ENCODE measurements at places on chromosomes 12 and 14. TPM values are rescaled to one million over a fixed set of nuclear protein-coding genes. Genes with fewer than 3 reads are reported as not detected.

The PLEKHD1 gene
- polyA plus RNA-seq, result 0.27 TPM

The PAX9 gene
- 2.8 TPM for polyA plus RNA-seq

The KCNA1 gene
- 62.6 TPM for polyA plus RNA-seq

The EPS8 gene
- 13.0 TPM for polyA plus RNA-seq

The KRT85 gene
- not detected for polyA plus RNA-seq

The CEP170B gene
- polyA plus RNA-seq, result 35.2 TPM

The HOXC9 gene
- polyA plus RNA-seq, result not detected

The KLRG1 gene
- polyA plus RNA-seq, result 4.1 TPM

The EIF2S3B gene
- polyA plus RNA-seq, result not detected

The VDR gene
- polyA plus RNA-seq, result 0.49 TPM

The RASSF8 gene
- 1.3 TPM for polyA plus RNA-seq

The GPR65 gene
- 0.07 TPM for polyA plus RNA-seq

The PHETA1 gene
- polyA plus RNA-seq, result 7.2 TPM

The SERPINA10 gene
- polyA plus RNA-seq, result not detected

The B4GALNT3 gene
- 6.9 TPM for polyA plus RNA-seq

The OTX2 gene
- not detected for polyA plus RNA-seq

The MANSC1 gene
- polyA plus RNA-seq, result 26.8 TPM

The GLIPR1L1 gene
- polyA plus RNA-seq, result not detected

The AACS gene
- 56.9 TPM for polyA plus RNA-seq

The MFAP5 gene
- polyA plus RNA-seq, result 0.42 TPM

The KRT75 gene
- polyA plus RNA-seq, result 0.14 TPM

The CHGA gene
- polyA plus RNA-seq, result 1,071 TPM

The AQP6 gene
- polyA plus RNA-seq, result 1.4 TPM

The DDX51 gene
- polyA plus RNA-seq, result 19.3 TPM

The JKAMP gene
- polyA plus RNA-seq, result 33.1 TPM

The SUOX gene
- 18.4 TPM for polyA plus RNA-seq

The HCAR3 gene
- 0.29 TPM for polyA plus RNA-seq

The MUCL1 gene
- polyA plus RNA-seq, result not detected

The CCDC175 gene
- not detected for polyA plus RNA-seq

The KCNC2 gene
- 3.5 TPM for polyA plus RNA-seq

The GPRC5A gene
- 0.24 TPM for polyA plus RNA-seq

The LPAR5 gene
- polyA plus RNA-seq, result 2.0 TPM

The OASL gene
- polyA plus RNA-seq, result 1.1 TPM

The NEDD1 gene
- 6.6 TPM for polyA plus RNA-seq

The CLEC6A gene
- polyA plus RNA-seq, result not detected

The KLRC2 gene
- polyA plus RNA-seq, result 1.6 TPM

The PPM1H gene
- 31.5 TPM for polyA plus RNA-seq

The FAM161B gene
- 9.7 TPM for polyA plus RNA-seq

The RNFT2 gene
- polyA plus RNA-seq, result 16.3 TPM

The FGF23 gene
- polyA plus RNA-seq, result not detected

The C1S gene
- polyA plus RNA-seq, result 8.6 TPM

The ALDH2 gene
- polyA plus RNA-seq, result 157 TPM

The SIRT4 gene
- 2.0 TPM for polyA plus RNA-seq

The SERPINA9 gene
- not detected for polyA plus RNA-seq

The FBRSL1 gene
- 59.3 TPM for polyA plus RNA-seq

The GSG1 gene
- polyA plus RNA-seq, result not detected

The GDF3 gene
- polyA plus RNA-seq, result not detected

Data from brain (organoid and tissue), 16 donors.